ENCODE measurements at places on chromosomes 12 and 14.

DNA sequence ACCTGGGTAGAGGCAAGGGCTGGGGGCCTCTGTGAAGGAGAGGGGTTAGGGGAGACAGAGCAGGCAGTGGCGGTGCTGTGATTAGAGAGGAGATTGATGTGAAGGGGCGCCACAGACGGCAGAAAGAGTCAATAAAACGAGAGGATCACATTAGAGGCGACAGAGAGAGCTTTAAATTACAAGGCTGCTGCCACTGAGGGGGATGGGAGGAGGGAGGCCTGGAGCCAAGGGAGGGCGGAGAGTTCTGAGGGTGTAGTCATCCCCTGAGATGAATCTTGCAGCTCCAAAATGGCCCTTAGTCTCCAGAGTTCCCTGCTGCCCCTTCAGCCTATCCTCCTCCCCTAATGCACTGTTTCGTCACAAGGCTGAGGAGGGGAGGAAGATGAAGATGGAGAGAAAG is 12.8 kb downstream of the ZFHX2 start:
- DNase-seq = no peak

- no peak for DNase-seq
Observed at GRCh38 chr12:114131824-114132223, 165.7 kb upstream of the RBM19 start.

GRCh38 chr14:35114036-35114435 is 7.8 kb downstream of the PPP2R3C start:
- no peak for DNase-seq

GRCh38 chr12:114003286-114003685 is 37.2 kb upstream of the RBM19 start:
- DNase-seq = no peak

DNA sequence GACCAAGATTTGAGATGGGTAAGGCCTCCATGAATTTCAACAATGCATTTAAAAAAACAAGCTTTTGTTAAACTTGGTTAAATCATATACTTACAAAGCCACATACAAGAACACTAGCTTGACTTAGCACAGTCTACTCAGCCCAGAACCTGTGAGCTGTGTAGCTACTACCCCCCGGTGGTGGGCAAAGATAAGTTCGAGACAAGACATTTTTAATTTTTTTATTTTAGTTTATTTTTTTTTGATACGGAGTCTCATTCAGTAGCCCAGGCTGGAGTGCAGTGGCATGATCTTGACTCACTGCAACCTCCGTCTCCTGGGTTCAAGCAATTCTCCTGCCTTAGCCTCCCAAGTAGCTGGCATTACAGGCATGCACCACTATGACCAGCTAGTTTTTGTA is 3.7 kb upstream of the NECAP1 start:
- DNase-seq = peak; percentile 8

- peak; percentile 42 for DNase-seq
Observed at GRCh38 chr12:12891080-12891880, at the start of gene GPRC5A. GPRC5A (plus strand) TSS chr12:12891562; CDS start chr12:12908250, 16,688 bp downstream.

All from stimulated activated naive CD4-positive, alpha-beta T cell (primary cell).